HT1080 (cell line): ENCODE measurements at places on chromosomes 7 and 10. TPM values are rescaled to one million over a fixed set of nuclear protein-coding genes. Genes with fewer than 3 reads are reported as not detected.

DNA sequence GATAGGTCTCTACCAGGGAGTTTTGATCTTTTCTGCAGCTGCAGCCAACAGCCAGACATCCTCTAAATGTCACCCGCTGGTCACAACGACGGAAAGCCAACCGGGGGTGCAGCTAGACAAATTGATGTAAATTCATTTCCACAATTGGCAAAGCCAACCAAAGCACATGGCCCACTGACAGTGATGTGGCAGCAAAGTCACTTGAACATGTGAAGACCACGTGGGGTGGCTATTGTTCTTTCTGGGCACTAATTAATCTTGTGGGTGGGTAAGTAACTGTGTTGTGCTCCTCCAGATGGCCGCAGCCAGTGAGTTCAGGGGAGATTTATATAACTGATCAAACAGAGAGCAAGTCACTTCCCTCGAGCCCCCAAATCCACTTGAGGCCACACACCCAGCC is 354.1 kb downstream of the ANKRD30A start:
- DNase-seq: no peak

GRCh38 chr10:82628373-82628772 is 753.4 kb downstream of the NRG3 start:
- DNase-seq: no peak

- DNase-seq: no peak
These were observed 507.2 kb upstream of the IGFBP3 start for GRCh38 chr7:46428295-46428694.

The MYH16 gene
- 29.6 and 30.4 TPM in 2 replicates for total RNA-seq
